ENCODE measurements at places on chromosomes 5 and 9.
A peak's percentile ranks its signal among the peaks of the same experiment; 100 is the strongest.

DNA sequence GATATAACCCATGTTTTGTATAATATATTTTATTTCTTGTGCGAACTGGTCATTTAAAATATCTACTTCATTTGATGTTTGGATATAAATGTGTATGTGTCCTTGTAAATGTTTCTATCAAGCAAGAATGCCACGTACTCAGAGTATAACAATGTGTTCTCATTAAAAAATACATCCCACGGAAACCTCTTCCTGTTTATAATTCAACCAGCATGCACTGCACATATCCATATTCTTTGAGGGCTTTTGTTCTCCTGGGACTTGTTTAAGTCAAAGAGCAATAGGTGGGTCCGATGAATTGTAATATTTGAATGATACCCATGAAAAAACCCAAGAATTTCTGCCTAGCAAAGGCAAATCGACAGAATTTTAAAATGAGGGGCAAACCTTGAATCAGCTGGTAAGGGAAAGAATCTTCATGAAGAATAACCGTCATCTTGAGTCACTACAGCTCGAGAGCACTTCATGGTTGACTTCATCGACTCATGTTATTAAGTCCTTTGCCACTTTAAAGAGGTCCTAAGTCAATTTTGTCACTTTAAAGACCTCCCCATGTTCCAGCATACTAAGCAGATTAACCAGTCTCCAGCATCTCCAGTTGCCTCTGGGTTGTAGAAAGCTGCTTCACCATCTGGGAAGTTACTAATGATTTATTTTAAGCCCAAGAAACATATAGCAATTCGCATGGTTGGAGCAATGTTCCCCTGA lies 80.6 kb downstream of the NPR3 start:
- DNase-seq, result no peak

- no peak for DNase-seq
These were observed 5.9 kb upstream of the NREP start for GRCh38 chr5:111762895-111763294.

GRCh38 chr9:87435189-87435880 lies 62.3 kb upstream of the DAPK1 start:
- no peak for DNase-seq

GRCh38 chr5:132889501-132889900 lies 16.0 kb downstream of the LEAP2 start:
- no peak for DNase-seq

DNA sequence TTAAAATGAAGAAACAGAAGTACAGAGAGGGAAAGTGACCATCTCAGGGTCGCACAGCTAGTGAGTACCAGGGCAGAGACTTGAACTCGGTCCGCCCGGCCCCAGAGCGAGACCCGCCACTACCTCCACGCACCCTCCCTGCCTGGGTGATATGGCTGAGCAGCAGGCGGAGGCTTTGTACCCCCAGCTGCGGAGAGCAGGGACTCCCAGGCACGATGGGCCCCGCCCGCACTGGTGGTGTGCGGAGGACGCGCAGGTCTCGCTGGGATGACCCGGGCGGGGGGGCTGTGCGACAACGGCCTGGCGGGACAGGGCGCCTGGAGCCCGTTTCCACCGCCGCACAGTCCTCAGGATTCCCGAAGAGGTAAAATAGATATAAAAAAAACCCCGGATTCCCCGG lies 64.7 kb upstream of the LARP1 start:
- DNase-seq, result no peak

DNA sequence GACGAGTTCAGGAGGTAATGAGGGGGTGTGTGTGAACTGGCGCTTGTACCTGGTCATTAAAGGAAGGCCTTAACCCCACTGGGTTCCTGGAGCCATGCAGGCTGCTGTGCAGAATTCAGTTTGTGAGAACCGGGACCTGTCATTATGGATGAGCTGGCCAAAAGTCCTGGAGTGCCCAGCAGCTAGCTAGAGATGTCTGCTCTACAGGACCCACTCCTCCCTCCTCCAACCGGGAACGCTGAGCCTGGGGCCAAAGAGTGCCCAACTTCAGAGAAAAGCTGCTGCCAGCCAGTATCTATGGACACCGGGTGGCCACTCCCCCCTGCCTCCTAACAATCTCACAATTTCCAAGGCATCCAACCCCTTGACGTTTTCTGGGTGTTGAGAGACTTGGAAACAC lies 1.2 kb downstream of the ENTREP1 start:
- DNase-seq, result peak; percentile 45

DNA sequence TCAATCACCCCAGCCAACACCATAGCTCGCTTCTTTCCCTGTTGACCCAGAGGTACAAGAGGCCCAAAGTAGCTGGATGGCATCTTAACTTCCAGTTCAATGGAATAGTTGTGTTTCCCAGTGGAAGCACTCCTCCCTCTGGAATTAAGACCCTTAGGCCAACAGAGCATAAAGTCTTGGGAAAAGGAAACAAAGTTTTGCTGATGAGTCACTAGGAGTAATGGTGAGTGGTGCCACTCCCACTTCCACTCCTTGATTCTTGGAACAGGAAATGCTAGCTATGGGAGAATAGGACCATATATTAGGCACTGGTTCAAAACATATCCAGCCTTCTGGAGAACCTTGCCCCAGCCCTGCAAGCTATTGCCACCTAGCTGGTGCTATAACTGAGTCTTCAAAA lies 44.7 kb upstream of the LMX1B start:
- no peak for DNase-seq

GRCh38 chr9:14245901-14246525 lies 67.9 kb downstream of the NFIB start:
- no peak for DNase-seq

- DNase-seq, result no peak
These were observed 3.7 kb upstream of the DENND1A start for GRCh38 chr9:123933440-123934212.

DNA sequence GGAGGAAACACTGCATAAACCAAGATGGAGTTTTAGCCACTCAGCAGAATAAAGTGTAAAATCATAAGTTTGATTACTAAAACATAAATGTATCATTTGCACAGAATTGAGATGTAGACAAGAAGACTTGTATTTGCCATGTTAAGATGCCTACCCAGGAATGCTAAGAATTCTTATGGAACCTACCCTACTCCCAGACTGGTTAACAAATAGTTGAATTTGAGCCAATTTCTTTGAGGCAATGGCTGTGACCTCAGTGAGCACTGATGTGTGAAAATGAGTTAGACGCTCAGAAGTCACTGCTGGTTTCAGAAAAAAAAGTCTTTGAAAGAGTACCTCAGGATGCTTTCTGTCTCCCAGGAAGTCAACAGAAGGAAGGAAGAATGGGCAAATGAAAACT lies 95.6 kb downstream of the ESM1 start:
- DNase-seq, result no peak

GRCh38 chr5:132103332-132103951 lies 29.9 kb downstream of the CSF2 start:
- DNase-seq, result no peak

DNA sequence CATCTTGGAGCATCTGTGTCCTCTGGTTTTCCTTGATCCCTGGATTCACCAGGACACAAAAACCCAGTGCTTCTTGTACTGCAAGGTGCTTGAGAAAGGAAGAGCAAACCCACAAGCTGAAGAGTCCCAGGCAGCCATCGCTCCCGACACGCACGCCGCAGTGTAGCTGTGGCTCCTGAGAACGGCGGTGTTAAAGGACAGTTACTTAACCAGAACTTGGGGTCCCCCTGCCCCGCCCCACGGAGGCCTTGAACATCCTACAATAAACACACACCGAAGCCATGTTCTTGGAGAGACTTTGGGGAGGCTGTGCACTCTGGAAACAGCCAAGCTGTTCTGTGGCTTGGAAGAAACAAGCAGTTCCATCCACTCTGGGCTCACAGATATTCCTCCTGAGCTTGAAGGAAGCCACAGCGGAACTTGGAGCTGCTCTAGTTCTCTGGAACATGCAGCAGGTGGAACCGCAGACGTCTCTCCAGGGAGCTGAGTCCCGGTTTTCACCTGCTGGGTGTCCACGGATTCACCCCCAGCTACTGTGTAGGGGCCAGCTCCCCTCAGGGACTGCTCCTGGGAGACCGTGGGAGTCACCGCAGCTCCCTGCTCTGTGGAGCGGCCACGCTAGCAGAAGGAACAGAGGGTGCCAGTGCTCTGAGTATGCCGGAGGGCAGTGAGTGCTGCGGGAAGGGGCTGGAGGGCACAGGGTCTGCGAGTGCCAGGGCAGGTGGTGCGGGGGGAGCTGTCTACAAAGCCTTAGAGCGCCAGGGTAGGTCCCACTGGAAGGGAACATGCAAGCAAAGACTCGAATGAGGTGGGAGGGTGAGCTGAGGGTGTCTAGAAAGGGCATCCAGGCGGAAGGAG lies 107.3 kb downstream of the ADAMTS2 start:
- no peak for DNase-seq

- no peak for DNase-seq
These were observed 1.1 kb downstream of the SRD5A1 start for GRCh38 chr5:6634306-6634705.

GRCh38 chr9:104227108-104227507 lies 133.0 kb downstream of the SMC2 start:
- DNase-seq, result no peak

- no peak for DNase-seq
These were observed at the start of gene IL13 for GRCh38 chr5:132657676-132658380. Gene IL13, plus strand, starts transcription at chr5:132658173. Its CDS starts 14 bp downstream, at chr5:132658187.

- DNase-seq, result no peak
These were observed 73.5 kb downstream of the NR6A1 start for GRCh38 chr9:124697326-124698200.

GRCh38 chr5:56388229-56388985 lies 155.3 kb upstream of the ANKRD55 start:
- no peak for DNase-seq

DNA sequence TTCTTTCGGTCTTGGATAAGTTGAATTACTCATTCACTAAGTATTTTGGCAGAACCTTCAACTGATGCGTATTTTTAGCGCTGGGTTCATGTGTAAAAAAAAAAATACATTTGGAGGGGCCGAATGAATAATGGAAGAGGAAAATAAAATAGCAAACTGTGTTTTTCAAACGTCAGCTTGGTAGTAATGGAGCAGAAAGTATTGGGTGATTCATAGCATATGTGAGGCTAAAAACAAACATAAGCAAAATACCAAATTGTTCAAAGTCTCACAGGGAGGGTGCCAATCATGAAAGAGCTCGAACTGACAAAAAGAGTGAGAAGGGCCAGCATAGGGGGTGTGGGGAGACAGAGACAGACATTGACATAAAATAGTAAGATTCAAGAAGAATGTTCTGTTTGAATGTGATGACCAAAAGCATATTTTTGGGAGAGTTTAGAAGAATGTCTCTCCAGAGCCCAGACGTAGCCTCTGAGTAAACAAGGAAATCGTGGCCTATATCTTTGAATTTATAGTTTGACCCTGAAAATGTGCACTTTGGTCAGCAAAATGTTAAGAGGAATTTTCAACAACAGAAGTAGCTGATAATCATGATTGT lies 174.9 kb upstream of the HMHB1 start:
- DNase-seq, result no peak

- DNase-seq, result no peak
These were observed 388.9 kb downstream of the NR2F1-AS1 start for GRCh38 chr5:93192087-93192486.

GRCh38 chr5:142881784-142882126 lies 111.6 kb downstream of the ARHGAP26 start:
- DNase-seq, result peak; percentile 42

DNA sequence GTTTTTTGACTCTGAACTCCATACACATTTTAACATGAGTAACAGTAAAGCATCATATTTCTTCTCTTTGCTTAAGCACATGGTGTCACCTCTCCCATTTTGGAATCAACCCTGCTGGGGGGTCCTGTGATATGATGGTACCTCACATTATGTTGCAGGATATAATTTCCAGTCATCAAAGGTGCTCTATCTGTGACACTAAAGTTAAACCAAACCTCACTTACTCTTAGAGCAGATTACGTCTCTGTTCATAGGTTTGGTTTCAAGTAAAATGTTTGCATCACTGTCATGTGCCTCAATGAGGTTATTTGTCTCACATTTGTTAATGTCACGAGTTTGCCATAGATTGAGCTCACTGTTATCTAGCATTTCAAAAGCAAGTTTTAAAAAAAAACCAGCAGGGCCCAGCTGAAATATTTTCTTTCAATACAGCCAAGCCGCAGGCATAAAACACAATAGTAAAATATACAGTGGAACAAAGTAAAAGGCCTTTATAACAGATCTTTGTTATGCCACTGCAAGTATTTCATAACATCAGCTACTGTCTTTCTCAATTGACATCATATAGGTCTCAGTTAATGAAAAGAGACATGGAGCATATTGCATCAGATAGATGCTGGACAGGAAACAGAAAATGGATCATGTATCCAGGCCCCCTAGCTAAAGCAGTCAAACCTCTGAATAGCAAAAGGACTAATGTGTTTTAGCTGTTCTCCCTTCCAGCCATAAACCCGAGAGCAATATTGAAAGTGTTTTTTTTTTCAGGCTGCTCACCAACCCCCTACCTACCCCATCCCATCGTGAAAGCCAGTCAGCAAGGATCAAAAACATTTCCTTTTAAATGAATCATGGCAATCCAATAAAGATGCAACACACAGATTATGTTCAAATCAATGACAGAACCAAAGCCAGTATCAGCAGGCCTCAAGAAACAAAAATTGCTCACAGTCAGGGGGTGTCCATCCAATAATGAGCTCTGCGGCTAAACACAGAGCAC lies 182.1 kb upstream of the ITGA1 start:
- DNase-seq, result no peak

- no peak for DNase-seq
These were observed 123.7 kb downstream of the ATG10 start for GRCh38 chr5:82095536-82095935.

DNA sequence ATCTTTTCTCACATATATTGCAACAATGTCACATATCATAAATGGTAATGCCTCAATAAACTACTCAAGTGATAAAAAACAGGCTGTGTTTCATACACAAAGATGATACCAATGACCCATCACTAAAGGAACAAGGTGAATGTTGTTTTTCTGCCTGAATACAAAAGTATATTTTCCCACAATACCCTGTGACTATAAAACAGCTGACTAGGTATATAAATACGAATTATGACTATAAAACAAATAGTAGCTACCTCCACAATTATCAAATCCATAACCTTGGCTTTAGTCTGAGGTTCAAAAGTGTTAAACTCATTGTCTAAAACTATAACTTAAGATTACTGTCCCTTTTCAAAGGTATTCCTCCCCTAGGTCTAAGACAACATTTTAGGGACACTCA lies 58.7 kb downstream of the MPDZ start:
- no peak for DNase-seq

GRCh38 chr5:169067751-169068173 lies 233.2 kb downstream of the SLIT3 start:
- no peak for DNase-seq

GRCh38 chr5:113806904-113807303 lies 293.4 kb downstream of the YTHDC2 start:
- DNase-seq, result no peak

GRCh38 chr9:9612755-9613154 lies 1000.0 kb downstream of the PTPRD start:
- DNase-seq, result no peak

All from C1 segment of cervical spinal cord (tissue), 14 donors.